RWPE2 (cell line): ENCODE measurements at places on chromosomes 2 and 18.
A peak's percentile ranks its signal among the peaks of the same experiment; 100 is the strongest.

DNA sequence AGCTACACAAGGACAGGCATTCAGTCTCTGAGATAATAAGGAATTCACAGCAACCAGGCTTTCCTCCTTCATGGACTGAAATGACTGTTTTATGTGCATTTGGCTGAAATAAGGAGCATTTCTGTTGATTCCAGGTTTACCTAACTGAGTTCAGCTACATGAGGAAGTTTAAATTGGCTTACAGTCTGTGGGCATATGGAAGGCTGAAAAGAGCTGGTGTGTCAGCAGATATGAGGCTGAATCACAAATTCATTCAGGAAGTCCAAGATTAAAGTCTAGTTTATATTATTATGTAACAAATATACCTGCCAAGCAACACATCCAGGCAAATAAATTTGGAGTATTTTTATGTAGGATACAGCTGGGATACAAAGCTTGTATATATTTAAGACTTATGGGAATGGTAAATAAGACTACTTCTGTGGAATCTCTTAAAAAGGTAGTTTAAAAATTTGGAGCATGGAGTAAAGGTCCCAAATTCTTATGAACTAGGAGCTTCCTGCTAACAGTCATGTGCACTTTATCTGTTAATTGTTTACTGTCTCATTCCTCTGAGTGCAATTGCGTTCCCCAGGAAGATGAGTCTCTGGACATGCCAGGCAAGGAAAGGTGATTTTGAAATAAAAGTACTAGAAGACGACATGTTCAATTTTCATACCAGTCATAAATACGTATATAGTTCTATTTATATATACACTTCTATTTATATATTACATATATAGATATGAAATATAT, 53.0 kb downstream of the ZC3H8 start:
- H3K4me3 ChIP-seq: no peak overlapping the region
- DNase-seq: no peak
- H3K4me1 ChIP-seq: no peaks in the 10 kb centered on the region

GRCh38 chr2:44817673-44818335, 123.7 kb upstream of the SIX3 start:
- H3K4me3 ChIP-seq: no peak overlapping the region
- DNase-seq: no peak
- no peaks in the 10 kb centered on the region for H3K27me3 ChIP-seq
- H3K36me3 ChIP-seq: no peaks in the 10 kb centered on the region
- H3K27ac ChIP-seq: no peak overlapping the region

- H3K27ac ChIP-seq: no peak overlapping the region
- no peaks in the 10 kb centered on the region for H3K36me3 ChIP-seq
- peaks cover 2% of the 10 kb centered on the region for H3K4me1 ChIP-seq
- no peak for DNase-seq
These were observed 56.8 kb downstream of the ASXL2 start for GRCh38 chr2:25821225-25822056.

- DNase-seq: no peak
- H3K4me3 ChIP-seq: no peak overlapping the region
- H3K27ac ChIP-seq: no peak overlapping the region
- H3K36me3 ChIP-seq: no peaks in the 10 kb centered on the region
- H3K4me1 ChIP-seq: no peaks in the 10 kb centered on the region
- no peaks in the 10 kb centered on the region for H3K27me3 ChIP-seq
These were observed 336.5 kb upstream of the TFPI start for GRCh38 chr2:187890690-187891089.

DNA sequence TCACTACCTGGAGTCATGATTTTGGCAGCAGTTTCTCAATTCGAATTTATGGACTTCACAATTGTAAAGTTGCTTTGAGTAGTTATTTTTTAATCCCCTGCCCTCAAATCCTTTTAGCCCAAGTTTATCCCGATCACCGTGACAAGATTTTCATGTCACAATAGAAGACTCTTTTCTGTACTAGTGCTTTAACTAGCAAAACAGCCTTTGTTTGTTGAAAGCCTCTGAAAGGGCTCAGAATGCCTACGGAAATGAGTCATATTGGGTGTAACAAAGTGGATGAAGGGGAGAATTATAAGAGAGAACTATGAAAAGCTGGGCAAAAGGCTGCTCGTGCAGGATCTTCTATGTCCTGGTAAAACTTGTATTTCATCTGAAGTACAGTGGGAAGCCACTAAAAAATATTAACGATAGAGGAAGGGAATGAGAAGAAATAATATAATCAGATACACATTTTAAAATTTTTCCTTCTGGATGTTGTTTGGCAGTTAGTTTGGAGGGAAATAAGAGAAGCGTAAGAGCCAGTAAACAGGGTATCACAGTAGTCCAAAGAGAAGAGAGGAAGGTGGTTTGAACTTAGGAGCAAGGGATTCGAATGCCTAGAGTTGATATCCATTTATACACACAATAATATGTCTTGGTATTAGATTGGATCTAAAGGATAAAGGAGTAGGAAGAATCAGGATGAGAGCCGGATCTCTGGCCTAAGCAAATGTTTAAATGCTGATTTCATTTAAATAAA, 114.9 kb downstream of the GALNT13 start:
- H3K27me3 ChIP-seq: no peaks in the 10 kb centered on the region
- H3K4me1 ChIP-seq: peaks cover 10% of the 10 kb centered on the region
- H3K36me3 ChIP-seq: no peaks in the 10 kb centered on the region
- no peak for DNase-seq

GRCh38 chr2:97871096-97871780, 124.5 kb downstream of the TMEM131 start:
- peaks cover 34% of the 10 kb centered on the region for H3K4me1 ChIP-seq
- no peak for DNase-seq
- H3K36me3 ChIP-seq: no peaks in the 10 kb centered on the region
- H3K27me3 ChIP-seq: no peaks in the 10 kb centered on the region
- H3K27ac ChIP-seq: peak overlapping the region; percentile 87

DNA sequence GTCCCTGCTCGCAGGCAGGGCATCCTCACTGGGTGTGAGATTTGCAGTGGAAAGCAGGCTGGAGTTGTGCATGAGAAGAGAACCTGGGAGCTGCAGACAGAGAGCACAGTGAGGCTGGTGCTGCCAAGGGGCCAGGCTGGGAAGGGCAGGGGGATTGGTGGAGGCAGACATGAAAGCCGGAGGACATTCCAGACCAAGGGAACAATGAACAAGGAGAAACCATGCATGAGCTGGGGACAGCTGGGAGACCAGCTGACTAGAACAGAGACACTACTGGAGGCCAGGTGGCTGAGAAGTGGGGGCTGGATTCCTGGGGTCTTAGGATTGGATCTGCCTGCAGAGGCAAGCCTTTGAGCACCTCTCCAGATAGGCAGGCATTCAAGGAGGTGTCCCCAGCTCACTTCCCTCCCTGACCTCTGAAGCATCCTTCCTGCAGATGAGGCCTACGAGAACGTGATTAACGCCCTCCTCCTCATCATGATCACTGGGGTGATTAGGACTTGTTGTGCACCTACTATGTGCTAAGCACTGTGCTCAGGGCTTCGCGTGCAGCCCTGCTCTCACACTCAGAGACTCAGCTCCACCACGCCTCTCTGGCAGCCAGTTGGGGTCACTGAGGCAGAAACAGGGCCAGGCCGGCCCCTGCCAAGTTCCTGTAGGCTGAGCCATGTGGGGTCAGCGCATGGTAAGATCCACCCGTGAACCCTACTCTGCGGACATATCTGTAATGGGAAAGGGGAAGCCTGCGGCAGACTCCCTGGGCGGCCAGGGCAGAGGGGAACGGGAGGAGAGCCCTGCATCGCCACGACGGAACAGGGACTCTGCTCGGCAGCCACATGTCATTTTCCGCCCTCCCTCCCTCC, 74.8 kb upstream of the SLC66A3 start:
- no peak overlapping the region for H3K27ac ChIP-seq
- H3K36me3 ChIP-seq: no peaks in the 10 kb centered on the region

GRCh38 chr18:59681521-59682004, 15.7 kb downstream of the CCBE1 start:
- no peak for DNase-seq
- no peaks in the 10 kb centered on the region for H3K27me3 ChIP-seq
- no peak overlapping the region for H3K27ac ChIP-seq
- H3K4me3 ChIP-seq: no peak overlapping the region
- H3K36me3 ChIP-seq: no peaks in the 10 kb centered on the region

- H3K4me1 ChIP-seq: no peaks in the 10 kb centered on the region
- DNase-seq: no peak
- H3K36me3 ChIP-seq: no peaks in the 10 kb centered on the region
- no peak overlapping the region for H3K4me3 ChIP-seq
- H3K27me3 ChIP-seq: no peaks in the 10 kb centered on the region
These were observed 35.4 kb upstream of the MYO3B start for GRCh38 chr2:170142502-170142901.

- no peaks in the 10 kb centered on the region for H3K36me3 ChIP-seq
- no peaks in the 10 kb centered on the region for H3K27me3 ChIP-seq
- H3K4me1 ChIP-seq: no peaks in the 10 kb centered on the region
- no peak for DNase-seq
- H3K27ac ChIP-seq: no peak overlapping the region
- no peak overlapping the region for H3K4me3 ChIP-seq
These were observed 241.5 kb downstream of the SATB2 start for GRCh38 chr2:199216253-199216652.

- H3K27me3 ChIP-seq: no peaks in the 10 kb centered on the region
- H3K4me1 ChIP-seq: peaks cover 16% of the 10 kb centered on the region
- no peak overlapping the region for H3K4me3 ChIP-seq
- no peak for DNase-seq
- no peak overlapping the region for H3K27ac ChIP-seq
These were observed 42.4 kb downstream of the LRRFIP1 start for GRCh38 chr2:237669628-237670392.

- H3K27ac ChIP-seq: no peak overlapping the region
- no peaks in the 10 kb centered on the region for H3K27me3 ChIP-seq
- H3K36me3 ChIP-seq: no peaks in the 10 kb centered on the region
- no peaks in the 10 kb centered on the region for H3K4me1 ChIP-seq
- no peak for DNase-seq
These were observed 16.2 kb downstream of the IL18RAP start for GRCh38 chr2:102439065-102439695.

DNA sequence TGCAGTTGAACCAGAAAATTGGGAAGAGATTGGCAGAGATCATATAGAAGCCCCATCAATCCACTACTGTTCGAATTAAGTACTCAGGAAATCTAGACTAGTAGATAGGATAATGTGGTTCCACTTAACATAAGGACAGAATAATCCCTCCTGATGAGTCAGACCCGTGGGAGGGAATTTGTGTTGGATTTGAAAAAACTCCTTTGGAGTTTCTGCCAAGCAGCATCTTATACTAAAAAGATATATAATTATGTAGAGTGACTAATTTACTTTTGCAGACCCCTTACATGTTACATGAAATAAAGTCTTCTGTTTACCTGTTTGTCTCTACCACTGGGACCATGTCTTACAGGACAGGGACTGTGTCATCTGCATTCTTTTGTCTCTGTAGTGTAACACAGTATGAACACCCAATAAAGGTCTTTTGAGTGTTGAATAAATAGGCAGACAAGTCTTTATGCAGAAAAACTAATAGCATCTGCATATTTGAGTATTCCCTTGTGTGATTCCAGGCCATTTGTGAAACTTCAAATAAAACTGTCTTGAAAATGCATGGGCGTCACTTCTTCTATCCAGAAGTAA, 122.6 kb upstream of the DNAJC10 start:
- H3K4me1 ChIP-seq: peaks cover 10% of the 10 kb centered on the region
- no peak overlapping the region for H3K4me3 ChIP-seq
- H3K27me3 ChIP-seq: no peaks in the 10 kb centered on the region
- no peak overlapping the region for H3K27ac ChIP-seq
- no peaks in the 10 kb centered on the region for H3K36me3 ChIP-seq
- no peak for DNase-seq

- no peaks in the 10 kb centered on the region for H3K4me1 ChIP-seq
- no peak overlapping the region for H3K4me3 ChIP-seq
- H3K27ac ChIP-seq: no peak overlapping the region
- no peaks in the 10 kb centered on the region for H3K36me3 ChIP-seq
- peaks cover 16% of the 10 kb centered on the region for H3K27me3 ChIP-seq
These were observed 17.5 kb downstream of the CAPN13 start for GRCh38 chr2:30789670-30790210.

DNA sequence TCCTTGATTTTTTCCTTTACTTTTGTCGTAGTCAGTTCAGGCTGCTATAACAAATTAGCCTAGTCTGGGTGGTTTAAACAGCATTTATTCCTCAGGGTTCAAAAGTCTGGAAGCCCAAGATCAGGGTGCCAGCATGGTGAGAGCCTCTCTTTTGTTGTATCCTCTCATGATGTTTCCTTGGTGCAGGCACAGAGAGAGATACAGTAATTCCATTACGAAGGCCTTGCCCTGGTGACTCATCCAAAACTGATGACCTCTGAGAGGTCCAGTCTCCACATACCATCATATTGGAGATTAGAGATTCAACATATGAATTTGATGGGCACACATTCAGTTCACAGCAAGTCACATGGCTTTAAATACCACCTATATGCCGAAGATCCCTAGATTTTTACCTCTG, 253.8 kb downstream of the CYRIA start:
- no peaks in the 10 kb centered on the region for H3K27me3 ChIP-seq
- H3K27ac ChIP-seq: no peak overlapping the region
- H3K4me3 ChIP-seq: no peak overlapping the region

DNA sequence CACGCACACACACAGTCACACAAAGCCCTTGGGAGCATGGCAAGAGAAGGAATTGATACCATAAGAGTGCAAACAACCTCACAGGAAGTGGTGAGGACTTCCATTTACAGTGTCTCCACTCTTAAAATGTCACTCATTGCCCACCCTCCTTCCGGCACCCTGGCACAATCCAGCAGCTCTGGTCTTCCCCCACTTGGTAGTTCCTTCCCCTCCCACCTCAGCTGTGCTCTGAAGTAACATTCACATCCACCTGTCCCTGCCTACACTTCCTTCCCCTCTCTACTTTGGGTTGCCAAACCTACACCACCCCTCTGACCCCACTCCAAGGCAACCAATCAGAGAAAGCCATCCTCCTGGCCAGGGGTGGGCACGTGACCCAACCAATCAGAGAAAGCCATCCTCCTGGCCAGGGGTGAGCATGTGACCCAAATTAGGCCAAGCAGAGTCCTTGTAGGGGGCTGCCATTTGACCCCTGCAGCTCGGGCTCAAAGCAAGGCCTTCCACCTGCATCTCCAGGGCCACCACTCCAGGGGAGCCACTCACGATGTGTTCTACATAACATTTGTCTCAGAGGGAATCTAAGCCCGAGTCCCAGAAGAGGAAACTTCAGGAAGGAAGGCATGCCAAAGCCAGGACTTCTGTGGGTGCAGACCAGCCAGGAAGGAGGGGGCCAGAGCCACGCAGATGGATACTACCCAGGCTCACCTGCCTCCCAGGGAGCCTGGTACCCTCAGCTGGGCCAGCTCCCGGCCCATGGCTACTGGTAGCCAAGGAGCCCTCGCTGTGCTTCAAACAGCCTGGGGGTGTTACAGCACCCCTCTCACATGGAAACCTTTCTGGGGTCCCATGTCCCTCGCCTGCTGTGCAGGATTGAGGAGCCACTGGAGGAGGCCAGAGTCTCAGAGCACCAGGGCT, 21.2 kb downstream of the CYP26B1 start:
- H3K36me3 ChIP-seq: no peaks in the 10 kb centered on the region
- no peak overlapping the region for H3K27ac ChIP-seq
- H3K27me3 ChIP-seq: no peaks in the 10 kb centered on the region
- DNase-seq: peak; percentile 30
- no peak overlapping the region for H3K4me3 ChIP-seq
- peaks cover 9% of the 10 kb centered on the region for H3K4me1 ChIP-seq

- no peak overlapping the region for H3K27ac ChIP-seq
- no peak for DNase-seq
- no peaks in the 10 kb centered on the region for H3K27me3 ChIP-seq
- H3K36me3 ChIP-seq: no peaks in the 10 kb centered on the region
- no peaks in the 10 kb centered on the region for H3K4me1 ChIP-seq
- no peak overlapping the region for H3K4me3 ChIP-seq
These were observed 863.9 kb downstream of the ERBB4 start for GRCh38 chr2:211674715-211675114.
